Glutamatergic neuron (in vitro differentiated cells): ENCODE measurements at places on chromosomes 16 and 17. TPM values are rescaled to one million over a fixed set of nuclear protein-coding genes. Genes with fewer than 3 reads are reported as not detected.

The TBC1D3H gene
- total RNA-seq = 0.37 TPM

The OR4D1 gene
- total RNA-seq = not detected

The KCNH4 gene
- 0.71 TPM for total RNA-seq

The MSI2 gene
- total RNA-seq = 141 TPM

DNA sequence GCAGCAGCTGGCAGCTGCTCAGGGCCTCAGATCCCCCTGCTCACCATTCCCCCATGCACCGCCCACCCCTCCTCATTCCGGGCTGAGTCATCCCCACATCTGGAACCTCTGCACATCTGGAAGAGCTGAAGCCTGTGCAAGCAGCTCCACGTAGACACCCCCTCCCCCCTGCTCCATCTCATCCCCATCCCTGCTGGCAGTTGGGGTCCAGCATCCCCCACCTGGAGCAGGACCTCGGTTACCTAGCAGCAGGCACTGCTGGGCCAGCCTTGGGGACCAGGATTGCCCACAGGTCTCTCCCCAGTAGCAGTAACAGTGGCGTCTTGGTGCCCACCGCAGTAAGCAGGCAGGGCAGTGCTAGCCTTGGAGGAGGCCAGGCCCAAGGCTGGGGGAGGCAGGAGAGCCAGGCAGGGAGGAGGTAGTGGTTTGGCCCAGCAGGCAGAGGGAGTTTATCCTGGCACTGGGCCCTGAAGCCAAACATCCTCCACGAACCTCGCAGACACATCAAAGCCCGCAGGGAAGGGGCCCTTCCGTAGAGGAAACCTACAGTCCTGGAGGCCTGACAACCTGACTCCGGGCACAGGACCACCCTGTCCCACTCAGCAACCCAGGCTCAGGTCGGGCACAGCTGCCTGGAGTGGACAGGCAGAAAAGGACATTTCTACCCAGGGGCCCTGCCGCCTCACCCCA lies 7.7 kb upstream of the TMEM92 start:
- DNase-seq = peak; percentile 10

- no peak for DNase-seq
Measured at GRCh38 chr16:69039333-69039941, 66.0 kb upstream of the HAS3 start.

- DNase-seq = no peak
Measured at GRCh38 chr16:46899443-46900143, 15.4 kb downstream of the GPT2 start.

- DNase-seq = no peak
Measured at GRCh38 chr17:17990282-17990681, 17.6 kb downstream of the DRC3 start.

- DNase-seq = no peak
Measured at GRCh38 chr17:68441070-68441770, 16.1 kb downstream of the WIPI1 start.

GRCh38 chr17:4440690-4441686 lies 7.2 kb downstream of the SPNS3 start:
- no peak for DNase-seq

DNA sequence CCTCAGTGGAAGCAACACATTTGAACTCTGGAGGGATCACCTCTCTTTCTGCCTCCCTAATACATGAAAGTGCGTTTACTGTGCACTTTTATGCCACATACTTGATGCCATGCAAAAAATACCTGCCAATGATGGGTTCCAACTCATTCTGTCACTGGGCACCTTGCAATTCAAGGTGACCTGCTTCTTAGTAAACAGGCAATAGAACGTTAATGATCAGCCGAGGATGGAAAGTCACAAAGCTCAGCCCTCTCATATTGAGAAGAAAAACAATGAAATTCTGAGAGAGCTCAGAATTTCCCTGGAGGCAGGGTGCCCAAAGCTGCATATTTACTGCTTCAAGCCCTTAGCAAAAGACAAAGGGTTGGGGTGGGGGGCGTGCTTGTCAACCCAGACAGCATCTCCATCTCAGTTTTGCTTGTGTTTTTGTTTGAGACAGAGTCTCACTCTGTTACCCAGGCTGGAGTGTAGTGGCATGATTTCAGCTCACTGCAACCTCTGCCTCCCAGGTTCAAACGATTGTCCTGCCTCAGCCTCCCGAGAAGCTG lies 23.2 kb downstream of the LITAF start:
- DNase-seq = no peak

GRCh38 chr16:84088695-84089395 lies 27.9 kb downstream of the MBTPS1 start:
- DNase-seq = peak; percentile 72

DNA sequence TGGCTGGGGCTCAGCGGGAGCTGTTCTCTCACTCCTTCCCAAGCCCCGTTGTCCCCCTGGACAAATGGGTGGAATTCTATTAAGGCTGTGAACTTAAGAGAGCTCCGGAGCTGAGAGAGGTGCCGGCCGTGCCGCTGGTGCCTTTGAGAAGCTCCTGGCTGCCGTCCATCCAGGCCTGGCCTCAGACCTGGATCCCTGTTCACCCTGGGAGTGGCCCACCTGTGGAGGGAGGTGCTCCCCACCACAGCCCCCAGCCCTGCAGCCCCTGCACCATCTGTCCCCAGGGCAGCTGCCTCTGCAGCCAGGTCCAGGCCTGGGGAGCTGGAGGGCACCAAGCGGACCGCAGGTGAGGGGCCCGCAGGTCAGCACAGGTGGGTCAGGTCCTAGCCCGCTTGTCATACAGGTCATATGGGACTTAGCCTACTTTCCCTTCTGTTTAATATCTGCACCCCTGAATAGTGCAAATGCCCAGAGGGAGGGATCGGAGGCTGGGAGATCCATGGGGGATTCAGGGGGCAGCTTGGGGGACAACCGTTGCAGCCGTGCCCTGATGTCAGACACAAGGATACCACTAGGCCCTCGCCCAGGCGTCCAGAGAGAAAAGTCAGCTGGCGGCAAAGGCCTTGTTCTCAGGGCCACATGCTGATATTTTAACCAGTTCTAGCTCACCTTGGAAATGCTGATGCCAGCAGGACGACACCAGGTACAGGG lies 15.2 kb upstream of the METRNL start:
- no peak for DNase-seq

- no peak for DNase-seq
Measured at GRCh38 chr16:88202207-88202745, 180.5 kb upstream of the ZNF469 start.

GRCh38 chr17:64117981-64118979 lies 11.7 kb downstream of the ERN1 start:
- no peak for DNase-seq
